ENCODE measurements at places on chromosomes 3 and 15. TPM values are rescaled to one million over a fixed set of nuclear protein-coding genes. Genes with fewer than 3 reads are reported as not detected.
A peak's percentile ranks its signal among the peaks of the same experiment; 100 is the strongest.

- DNase-seq: no peak
These were observed 105.3 kb downstream of the SNRK start for GRCh38 chr3:43391621-43392020.

GRCh38 chr15:65087873-65088642 lies 11.5 kb downstream of the KBTBD13 start:
- peak; percentile 63 for DNase-seq

LYZL4 gene
- not detected for total RNA-seq

DNA sequence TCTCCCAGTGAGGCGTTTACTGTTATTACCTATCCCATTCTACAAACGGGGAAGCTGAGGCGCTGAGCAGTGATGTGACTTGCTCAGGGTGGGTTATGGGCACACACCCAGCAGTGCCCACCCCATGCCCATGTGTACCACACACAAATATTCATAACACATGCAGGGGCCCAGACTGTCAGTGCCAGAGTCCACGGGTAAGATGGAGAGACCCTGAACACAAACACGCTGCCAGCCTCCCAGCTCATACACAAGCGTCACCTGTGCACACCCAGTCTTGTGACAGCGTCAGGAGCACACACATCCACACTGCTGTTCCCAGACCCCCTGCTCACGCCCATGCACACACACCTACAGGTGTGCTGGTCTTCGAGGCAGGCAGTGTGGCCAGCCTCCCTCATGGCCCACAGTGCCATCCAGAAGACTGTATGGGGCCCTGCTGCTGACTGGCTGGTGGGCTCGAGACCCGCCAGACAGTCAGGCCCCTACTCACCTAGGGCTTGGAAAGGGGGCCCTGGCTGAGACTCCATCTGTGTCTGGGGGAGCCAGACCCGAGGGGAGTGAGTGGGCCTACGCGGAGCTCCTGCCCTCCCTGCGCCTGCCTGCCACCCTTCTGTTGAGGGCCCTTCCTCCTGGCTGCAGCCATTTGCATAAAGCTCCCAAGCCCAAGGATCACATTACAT lies 39.4 kb downstream of the DNAJB8 start:
- DNase-seq: no peak

ASB14 gene
- total RNA-seq: 26.2 TPM

SLC22A14 gene
- not detected for total RNA-seq

NR2F2 gene
- 14.8 TPM for total RNA-seq

DNA sequence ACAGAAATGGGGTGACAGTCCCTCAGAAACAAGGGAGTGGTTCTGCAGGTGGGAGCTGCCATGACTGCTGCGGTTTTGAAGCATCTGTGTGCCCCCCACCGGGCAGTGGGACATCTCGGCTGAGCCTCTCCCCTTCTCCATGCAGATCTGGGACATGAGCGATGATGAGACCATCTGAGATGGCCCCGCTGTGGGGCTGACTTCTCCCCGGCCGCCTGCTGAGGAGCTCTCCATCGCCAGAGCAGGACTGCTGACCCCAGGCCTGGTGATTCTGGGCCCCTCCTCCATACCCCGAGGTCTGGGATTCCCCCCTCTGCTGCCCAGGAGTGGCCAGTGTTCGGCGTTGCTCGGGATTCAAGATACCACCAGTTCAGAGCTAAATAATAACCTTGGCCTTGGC lies 89.0 kb downstream of the VGLL4 start:
- DNase-seq: no peak

DNA sequence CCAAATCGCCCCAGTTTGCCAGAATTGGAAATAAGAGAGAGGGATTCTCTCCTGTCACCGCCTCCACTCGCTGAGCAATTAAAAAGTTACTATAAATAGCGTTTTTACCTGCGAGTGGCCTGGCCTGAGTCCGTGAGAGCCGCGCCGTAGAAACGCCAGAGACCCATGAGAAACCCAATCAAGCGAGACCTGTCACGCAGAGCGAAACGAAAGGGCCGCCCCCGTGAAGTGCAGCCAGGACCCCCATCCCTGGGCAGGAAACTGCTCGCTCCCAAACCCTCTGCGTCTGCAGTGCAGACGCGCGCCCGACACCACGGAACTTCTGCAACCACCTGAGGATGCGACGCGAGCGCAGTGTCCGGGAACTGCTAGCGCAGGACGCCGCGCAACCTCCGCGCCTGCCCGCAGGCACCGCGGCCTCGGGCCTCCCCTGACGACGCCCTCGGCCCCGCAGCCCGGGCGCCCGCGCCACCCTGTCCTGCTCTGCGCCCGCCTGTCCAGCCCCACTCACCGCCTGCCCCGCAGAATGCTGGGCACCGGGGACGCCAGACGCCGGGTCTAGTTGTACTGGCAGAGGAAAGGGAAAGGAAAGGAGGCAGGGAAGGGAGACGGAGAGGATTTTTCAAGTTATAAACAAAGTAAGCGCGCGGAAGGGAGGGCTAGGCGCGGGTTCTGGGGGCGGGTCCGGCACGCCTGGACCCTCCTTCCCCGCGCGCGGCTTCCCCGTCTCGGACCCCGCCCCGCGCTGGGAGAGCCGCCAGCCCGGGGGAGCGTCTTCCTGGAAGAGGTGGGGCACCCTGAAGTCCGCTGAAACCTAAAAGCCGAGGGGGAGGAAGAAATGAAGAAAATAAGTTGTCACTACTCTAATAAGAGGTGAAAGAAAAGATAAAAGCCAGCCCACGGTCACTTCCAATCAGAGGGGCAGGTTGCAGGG lies at the start of gene PLSCR4:
Gene PLSCR4, minus strand, starts transcription at position 657 of the 934 bp plus-strand sequence. CDS start 29,034 bp downstream, outside the sequence.
- peak; percentile 86 for DNase-seq

C3orf80 gene
- total RNA-seq: 0.16 TPM

CYP1A2 gene
- total RNA-seq: not detected

GRCh38 chr15:78063970-78064385 lies 13.5 kb downstream of the TBC1D2B start:
- no peak for DNase-seq

- no peak for DNase-seq
These were observed 78.7 kb upstream of the GCNT3 start for GRCh38 chr15:59532770-59533379.

DNA sequence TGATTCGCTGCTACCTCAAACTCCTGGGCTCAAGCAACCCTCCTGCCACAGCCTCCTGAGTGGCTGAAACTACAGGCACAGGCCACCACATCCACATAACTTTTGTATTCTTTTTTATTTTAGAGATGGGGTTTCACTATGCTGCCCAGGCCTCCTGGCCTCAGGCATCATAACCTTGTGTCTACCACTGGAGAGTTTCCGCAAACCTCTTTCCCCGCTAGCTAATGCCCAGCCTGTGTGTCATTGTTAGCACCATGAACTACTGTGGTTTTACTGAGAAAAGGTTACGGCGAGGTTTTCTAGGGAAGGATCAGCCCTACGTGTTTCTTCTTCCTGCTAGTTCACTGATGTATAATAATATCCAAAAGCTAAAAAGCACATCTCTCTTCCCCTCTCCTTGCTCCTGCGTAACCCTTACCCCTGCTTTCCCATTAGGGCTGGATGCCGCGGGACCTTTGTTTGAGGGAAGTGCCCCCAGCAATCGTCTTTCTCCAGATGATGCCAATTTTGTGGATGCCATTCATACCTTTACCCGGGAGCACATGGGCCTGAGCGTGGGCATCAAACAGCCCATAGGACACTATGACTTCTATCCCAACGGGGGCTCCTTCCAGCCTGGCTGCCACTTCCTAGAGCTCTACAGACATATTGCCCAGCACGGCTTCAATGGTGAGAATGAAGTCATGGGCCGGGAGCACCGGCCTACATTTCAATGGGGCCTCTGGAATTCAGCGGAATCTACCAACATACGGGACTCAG lies 113.7 kb downstream of the LIPC start:
- DNase-seq: no peak

GRCh38 chr3:775178-775880 lies 317.5 kb upstream of the CNTN6 start:
- no peak for DNase-seq

GRCh38 chr3:69370156-69370883 lies 15.6 kb downstream of the FRMD4B start:
- peak; percentile 82 for DNase-seq

DNA sequence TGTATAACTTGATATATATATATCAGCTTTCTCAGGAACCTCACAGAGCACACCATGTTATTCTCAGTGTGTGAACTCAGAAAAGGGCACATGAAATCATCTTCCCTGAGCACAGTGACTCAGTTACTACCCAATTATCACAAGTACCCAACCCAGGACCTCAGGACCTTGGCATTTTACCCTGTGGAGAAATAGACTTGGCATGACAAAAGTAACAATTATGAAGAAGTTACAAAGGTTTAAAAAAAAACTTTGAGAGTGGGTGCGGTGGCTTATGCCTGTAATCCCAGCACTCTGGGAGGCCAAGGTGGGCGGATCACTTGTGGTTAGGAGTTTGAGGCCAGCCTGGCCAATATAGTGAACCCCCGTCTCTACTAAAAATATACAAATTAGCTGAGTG lies 52.4 kb downstream of the ONECUT1 start:
- no peak for DNase-seq

GRCh38 chr15:33234020-33234461 lies 39.5 kb upstream of the FMN1 start:
- no peak for DNase-seq

LMAN1L gene
- 9.1 TPM for total RNA-seq

SPESP1 gene
- total RNA-seq: 9.5 TPM

SPPL2A gene
- total RNA-seq: 87.6 TPM

GRCh38 chr15:90660195-90660998 lies 56.7 kb upstream of the BLM start:
- DNase-seq: peak; percentile 76

ADGRG7 gene
- not detected for total RNA-seq

DNA sequence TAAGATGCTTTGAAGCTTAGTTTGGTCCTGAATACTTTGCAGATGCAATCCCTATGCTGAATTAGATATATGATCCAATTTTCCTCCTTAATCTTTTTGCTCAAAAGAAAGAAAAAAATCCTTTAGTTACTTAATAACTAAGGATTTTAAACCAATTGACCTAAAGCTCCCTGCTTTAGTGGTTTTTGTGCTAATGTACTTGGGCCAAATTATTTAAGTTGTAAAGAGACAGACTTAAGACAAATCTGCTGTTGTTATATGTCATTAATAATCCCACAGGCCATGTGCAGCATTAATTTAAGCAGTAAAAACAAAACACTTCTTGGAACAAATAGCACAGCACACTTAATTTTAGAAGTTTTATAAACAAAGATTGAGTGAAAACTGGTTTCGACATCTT lies 776.1 kb upstream of the SEMA6D start:
- no peak for DNase-seq

DNA sequence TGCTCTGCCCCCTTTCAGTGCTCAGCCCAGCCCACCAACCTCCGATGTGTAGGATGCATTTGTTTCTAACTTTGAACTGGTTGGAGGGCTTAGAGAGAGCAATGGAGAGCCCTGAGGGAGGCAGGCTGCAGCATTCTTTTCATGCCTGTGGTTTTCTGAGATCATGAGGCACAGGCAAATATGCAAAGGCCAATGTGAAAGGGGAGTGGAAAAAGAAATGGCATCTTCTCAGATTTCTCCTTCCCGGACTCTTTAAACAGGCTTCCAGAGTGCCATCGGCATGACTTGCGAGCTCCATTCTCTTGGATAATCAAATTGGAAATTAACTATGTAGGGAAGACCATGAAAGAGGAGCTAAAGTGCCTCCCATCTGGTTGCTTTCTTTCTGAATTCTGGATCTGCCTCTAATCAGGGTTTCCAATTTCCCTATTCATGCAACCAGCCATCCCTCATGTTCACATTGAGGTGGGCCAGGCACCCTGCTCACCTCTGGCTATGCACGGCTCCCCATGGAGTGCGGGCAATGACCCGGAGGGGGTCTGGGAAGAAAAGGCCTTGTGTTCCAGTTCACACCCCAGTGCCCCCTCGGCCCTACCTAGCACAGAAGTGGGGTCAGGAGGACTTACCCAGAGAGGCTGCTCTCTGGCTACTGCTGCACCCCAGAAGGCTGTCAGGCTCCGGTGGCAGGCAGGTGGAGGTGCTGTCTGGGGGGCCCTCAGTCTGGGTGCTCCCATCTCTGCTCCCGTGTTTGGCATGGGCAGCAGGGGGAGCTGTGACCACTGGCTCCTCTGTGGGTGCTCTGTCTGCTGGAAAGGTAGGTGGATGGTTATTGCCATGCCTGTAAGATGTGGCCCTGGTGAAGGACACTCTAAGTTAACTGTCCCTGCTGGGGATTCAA lies 16.1 kb downstream of the AMOTL2 start:
- DNase-seq: no peak

DNA sequence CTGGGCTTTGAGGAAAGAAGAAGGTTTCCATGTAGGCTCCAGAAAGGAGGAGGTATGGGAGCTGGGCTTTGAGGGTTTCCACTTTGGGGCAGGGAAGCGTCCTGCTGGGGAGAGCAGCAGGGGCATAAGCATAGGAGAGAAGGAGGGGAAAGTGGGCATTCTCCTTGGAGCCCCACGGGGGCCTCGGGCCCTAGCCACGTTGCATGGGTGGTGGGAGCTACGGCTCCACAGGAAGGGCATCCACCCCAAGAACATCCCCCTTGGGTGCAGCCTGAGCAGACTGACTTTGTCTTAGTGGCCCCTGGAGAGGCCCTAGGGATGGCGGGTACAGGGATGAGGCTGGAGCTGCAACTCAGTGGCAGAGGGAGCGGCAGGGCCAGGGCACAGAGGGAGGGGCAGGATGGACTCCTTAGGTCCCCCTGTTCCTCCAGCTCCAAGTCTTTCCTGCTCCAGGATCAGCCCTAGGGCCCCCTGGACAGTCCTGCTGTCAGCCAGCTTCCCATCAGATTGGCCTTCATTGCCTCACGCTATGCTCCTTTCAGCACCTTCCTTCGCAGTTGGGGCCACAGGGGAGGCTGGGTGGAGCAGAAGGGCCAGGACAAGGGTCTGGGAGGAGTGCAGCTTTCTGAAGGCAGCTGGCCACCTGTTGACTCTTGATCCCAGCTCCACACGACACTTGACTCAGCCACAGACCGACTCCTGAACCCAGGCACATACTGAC lies 22.9 kb downstream of the PRR20G start:
- DNase-seq: no peak

TEX55 gene
- total RNA-seq: not detected

DNA sequence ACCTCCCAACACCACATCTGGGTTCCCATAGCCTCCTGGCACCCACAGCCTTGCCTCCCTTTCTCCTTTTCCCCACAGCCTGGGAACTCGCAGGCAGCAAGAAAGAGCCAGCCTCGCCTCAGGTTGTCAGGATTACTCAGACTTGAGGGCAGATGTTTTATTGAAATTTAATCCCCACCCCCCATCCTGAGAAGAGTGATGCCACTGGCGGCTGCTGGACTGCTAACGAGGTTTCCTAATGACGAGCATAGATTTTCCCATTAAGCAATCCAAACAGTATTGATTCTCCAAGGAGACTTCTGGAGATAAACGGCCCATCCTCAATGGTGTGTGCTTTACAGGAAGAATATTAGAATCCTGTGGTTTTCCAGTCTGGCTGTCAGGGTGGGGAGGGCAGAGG lies 13.7 kb downstream of the SHF start:
- DNase-seq: no peak

GRCh38 chr15:84821501-84822021 lies 4.4 kb downstream of the ALPK3 start:
- no peak for DNase-seq

NKTR gene
- 21.5 TPM for total RNA-seq

- no peak for DNase-seq
These were observed 53.5 kb upstream of the PCSK6 start for GRCh38 chr15:101543026-101543390.

GOLGA8T gene
- total RNA-seq: not detected

NEK10 gene
- 9.2 TPM for total RNA-seq

Data from heart right ventricle (tissue), 16 donors.